ENCODE measurements at places on chromosomes 6 and 20.

- DNase-seq = no peak
These were observed 93.7 kb downstream of the ZFAND3 start for GRCh38 chr6:37913210-37913609.

DNA sequence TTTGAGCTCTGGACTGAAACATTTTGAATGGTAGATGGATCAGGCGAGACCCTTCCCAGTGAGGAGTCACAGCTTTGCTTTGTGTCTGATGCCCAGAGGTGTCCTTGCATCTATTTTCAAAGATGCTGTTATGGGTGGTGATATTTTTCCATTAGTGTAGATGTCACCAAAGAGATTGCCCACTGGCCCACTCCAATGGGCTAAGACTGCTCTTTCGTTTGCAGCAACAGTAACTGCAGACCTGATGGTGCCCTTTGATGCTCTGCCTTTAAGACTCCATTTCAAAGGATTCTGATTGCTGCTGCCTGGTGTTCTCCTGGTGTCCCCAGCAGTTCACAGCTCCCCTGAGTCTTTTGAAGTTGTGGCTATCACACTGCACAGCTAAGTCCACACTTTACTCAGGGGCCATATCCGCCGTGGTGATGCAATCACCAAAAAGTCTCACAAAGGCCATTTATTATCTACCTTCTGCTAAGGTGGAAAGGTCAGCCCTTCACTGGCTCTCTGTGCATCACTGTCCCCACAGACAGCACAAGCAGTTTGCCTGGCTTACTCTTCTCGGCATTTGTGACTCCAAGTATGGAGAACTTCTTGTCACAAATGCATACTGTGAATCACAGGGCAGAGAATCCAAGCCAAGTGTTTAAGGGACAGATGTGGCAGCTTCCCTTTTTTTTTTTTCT lies 56.4 kb downstream of the NOX3 start:
- no peak for DNase-seq

DNA sequence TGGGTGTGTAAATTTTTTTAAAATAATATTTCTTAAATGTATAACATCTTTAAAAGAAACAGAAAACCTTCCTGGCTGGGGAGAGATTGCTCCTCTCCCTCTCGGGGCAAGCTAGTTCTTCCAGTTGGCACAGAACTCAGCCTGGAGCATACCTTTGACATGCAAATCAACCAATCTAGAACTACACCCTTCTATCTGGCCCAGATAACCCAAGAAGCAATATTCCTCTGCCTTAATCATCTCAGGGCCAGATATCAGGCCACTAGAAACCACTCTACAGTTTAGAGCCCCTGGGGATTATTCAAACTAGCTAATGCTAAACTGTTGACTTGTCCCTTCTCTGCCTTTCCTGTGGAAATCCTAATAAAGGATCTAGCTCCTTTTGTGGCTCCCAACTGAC lies 33.9 kb downstream of the CYP39A1 start:
- no peak for DNase-seq

DNA sequence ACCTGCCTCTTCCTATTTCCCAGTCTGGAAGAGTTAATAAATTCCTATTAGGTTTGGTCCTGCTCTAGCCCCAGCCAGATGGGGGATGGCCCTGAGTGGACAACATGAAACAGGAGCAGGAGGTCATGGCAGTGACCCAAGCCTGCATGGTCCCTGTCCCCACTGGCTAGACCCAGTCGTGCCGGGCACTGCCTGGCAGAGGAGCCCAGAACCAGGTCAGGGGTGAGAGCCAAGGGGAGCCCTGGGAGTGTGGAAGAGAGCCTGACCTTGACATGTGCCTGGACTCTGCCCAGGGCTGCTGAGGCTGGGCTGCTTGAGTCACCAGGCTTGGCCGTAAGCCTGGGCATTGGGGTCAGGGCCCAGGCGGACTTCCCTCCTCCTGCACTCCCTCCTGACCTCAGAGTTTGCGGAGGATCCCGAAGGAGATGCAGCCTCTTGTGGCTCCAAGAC lies 3.6 kb downstream of the AVP start:
- DNase-seq = no peak

DNA sequence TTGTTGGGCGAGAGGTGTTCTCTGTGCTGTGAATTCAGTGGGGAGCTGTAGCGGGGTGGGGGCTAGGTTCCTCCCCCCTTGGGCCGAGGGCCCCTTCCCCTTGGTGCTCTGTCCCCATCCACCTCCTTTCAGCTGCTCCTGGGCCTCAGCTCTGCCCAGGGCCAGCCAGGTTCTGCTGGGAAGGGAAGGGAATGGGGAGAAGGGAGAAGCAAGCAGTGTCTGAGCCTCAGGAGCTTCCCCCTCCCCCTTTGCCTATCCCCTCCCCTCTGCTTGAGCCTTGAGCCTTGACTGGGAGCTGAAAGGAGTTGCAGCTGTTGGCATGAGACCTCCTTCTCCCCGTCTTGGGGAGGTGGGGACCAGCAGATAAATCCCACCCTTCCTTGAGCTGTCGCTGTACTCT lies 576 bp upstream of the RRP36 start:
- no peak for DNase-seq

- no peak for DNase-seq
These were observed 34.3 kb upstream of the PRIM2 start for GRCh38 chr6:57283106-57283505.

- no peak for DNase-seq
These were observed 7.4 kb downstream of the C6orf120 start for GRCh38 chr6:169709293-169709692.

- no peak for DNase-seq
These were observed 106.8 kb upstream of the MCHR2 start for GRCh38 chr6:100100776-100101175.

GRCh38 chr6:68473433-68474210 lies 161.5 kb upstream of the ADGRB3 start:
- DNase-seq = no peak

DNA sequence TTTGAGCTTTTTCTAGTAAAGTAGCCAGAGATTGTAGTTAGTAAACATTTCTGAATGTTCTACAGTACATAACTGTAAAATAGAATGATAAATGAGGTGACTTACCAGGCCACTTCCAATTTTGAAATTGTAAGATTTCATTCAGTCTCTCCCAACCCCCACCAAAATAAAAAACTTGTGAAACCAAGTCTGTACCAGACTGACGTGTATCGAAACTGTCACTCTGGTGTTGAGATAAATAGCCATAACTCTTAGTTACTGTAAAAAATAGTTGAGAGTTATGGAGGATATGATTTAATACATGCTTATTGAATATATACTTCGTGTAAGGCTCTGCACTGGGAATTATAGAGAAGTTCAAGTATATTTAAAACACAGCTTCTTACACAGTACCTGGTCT lies 455.7 kb downstream of the PLCB1 start:
- no peak for DNase-seq

GRCh38 chr20:53412577-53413185 lies 181.0 kb downstream of the ZNF217 start:
- DNase-seq = no peak

DNA sequence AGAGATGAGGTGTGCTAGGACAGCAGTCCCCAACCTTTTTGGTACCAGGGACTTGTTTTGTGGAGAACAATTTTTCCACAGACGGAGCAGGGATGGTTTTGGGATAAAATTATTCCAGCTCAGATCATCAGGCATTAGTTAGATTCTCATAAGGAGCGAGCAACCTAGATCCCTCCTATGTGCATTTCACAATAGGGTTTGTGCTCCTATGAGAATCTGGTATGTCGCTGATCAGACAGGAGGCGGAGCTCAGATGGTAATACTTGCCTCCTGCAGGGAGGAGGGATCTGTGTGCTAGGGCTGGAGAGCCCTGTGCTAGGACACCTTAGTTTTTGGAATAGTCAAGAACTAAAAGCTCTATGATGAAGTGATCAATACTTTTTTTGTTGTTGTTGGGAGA lies 2.5 kb downstream of the SMIM13 start:
- DNase-seq = no peak

DNA sequence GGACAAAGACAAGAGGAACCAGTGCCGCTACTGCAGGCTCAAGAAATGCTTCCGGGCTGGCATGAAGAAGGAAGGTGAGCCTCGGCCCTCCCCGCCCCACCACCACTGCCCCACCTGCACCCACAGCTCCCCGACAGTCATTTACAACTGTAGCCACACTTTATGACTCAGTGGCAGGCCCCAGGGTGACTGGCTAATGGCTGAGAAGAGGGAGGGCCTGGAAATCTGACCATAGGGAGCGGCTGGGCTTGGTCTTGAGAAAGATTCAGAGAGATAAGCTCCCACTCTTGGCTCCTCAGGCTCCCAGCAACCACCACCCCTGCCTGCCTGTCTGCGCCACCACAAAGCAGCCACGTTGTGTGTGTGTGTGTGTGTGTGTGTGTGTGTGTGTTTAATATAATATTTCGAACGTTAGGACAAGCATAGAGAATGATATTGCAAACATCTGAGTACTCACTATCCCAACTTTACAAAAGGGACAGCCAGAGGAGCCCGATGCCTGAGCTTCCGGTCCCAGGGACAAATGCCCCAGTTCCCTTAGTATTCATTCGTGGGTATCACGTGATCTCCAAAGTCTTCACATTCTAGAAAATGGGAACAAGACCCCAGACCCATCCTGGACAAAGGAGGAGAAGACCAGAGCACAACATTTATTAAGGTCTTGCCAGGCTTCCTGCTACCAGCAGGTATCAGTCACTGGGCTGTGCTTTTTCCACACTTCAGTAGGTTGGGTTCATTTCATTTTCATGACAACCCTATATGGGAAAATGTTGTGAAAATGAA lies 52.1 kb downstream of the HNF4A start:
- DNase-seq = no peak

DNA sequence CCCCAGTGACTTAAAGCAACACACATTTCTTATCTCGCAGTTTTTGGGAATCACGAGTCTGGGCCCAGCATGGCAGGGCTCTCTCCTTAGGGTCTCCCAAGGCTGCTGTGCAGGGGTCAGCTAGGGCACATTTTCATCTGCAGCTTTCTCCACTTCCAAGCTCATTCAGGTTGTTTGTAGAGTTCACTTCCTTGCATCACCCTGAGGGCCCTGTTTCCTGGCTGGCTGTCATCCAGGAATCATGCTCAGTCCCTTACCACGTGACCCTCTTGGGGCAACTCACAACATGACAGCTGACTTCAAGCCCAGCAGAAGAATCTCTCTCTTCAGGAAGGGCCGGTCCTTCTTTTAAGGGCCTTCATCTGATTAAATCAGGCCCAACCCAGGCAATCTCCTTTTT lies 21.3 kb downstream of the SNAP25 start:
- no peak for DNase-seq

DNA sequence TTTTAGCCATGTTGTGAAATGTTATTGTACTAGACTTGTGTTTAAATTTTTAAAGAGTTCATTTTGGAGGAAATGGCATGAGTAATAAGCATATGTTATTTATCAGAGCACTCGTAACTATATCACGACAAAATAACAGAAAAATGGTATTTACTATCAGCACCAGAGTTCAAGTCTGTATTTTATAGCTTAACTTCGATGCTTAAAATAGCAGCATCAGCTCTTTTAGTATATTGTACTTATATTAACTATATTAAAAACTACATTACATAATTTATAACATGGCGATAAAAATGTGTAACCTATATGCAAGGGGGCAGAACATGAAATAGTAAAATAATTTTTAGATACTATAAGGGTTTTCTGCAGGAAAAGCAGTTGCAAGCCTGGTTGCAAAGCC lies 52.9 kb downstream of the ABRACL start:
- no peak for DNase-seq

DNA sequence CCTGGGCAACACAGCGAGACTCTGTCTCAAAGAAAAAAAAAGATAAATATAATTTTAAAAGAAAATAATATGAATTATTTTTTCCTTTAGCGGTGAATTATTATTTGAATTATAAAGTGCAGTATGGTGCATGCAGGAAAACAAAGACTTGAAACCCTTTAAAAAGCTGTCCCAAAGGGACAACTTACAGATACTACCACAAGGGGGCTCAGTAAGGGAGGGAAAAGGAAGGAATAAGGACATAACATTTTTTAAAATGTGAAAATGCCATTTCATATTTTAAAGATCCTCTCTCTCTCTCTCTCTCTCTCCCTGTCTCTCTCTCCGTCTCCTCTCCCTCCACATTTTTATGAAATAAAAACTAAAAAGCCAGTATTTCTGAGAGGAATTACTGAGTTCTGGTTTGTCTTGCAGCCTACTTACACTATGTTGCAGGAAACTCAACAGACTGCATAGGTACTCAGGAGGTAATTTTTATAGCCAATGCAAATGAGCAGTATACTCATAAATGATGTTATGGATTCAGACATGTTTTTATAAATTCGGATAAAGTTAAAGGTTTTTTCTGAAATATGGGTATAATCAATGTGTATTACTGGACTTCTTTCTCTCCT lies 455.0 kb upstream of the GJE1 start:
- no peak for DNase-seq

DNA sequence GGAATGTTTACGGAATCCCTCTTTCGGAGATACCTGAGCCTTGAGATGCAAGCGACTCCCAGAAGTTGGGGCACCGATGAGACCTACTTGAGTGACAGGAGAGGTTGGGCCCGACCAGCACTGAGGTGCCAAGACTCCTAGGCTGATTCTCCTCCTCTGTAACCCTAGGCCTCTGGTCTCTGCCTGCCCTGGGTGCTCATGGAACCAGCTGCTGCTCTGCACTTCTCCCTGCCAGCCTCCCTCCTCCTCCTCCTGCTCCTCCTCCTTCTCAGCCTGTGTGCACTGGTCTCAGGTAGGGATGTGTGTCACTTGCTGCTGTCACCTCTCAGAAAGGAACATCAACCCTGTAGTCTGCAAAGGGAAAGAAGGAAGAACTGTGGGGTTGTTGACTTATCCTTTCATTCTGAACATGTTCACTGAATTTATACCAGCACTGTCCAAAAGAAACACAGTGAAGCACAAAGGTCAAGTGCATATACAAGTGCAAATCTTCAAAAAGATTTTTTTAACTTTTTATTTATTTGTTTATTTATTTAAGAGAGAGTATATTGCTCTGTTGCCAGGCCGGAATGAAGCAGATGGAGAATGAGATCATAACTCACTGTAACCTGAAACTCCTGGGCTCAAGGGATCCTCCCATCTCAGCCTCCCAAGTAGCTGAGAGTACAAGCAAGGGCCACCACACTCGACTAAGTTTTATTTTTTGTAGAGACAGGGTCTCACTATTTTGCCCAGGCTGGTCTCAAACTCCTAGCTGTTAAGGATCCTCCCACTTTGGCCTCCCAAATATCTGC lies 913 bp downstream of the BTN2A2 start:
- DNase-seq = no peak

- no peak for DNase-seq
These were observed 1.0 kb downstream of the MCM9 start for GRCh38 chr6:118933855-118934460.

DNA sequence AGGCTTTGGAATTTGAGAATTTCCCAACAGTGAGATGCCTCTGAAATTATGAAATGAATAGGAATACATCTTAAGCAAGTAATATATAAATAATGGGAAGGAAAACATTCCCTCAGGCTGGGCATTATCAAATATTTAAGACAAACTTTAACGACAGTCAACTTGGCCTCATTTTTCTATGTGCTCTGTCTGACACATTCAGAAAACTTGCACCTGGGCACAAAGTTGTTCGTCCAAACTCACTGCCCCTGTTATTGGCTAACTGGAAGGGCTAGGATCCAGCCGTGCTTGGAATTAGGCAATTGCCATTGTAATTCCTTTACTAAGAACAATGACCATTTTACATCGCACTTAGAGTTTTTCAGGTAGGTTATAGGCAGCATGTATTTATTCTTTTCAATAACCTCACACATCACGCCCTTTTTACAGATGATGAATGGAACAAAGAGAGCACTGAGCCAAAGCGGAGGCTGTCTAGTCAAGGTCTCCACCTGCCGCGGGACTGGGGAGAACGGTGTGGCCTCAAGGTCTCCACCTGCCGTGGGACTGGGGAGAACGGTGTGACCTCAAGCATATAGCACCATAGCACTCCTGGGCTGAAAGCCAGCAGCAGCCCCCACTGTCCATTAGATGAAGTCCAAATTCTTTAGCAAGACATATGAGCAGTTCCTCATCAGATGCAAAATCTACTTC lies 40.7 kb upstream of the FOXQ1 start:
- no peak for DNase-seq

Measured in sigmoid colon (tissue), 7 donors.